Inflammatory macrophage treated with lipopolysaccharide for 1 hour (primary cell): ENCODE measurements at places on chromosomes 13 and 19.
A peak's percentile ranks its signal among the peaks of the same experiment; 100 is the strongest.

DNA sequence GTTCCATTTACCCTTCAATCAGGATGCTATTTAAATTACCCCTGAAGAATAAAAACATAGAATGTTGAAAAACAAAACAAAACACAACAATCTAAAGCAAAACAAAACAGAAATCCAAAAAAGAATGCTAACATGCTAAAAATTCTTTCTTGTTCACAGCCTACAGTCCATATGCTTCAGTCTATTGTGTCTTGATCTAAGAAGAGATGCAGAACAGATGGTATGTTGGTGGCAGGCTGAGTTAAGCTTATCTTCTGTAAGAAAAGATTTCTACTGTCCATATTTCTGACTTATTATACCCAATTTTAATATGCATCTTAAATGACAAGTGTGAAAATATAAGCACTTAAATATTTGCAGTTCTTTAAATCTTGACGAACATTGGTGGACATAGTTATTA is 356.1 kb upstream of the SLITRK1 start:
- no peak for DNase-seq

- no peak for DNase-seq
Observed at GRCh38 chr19:7663706-7664105, 5.1 kb upstream of the RETN start.

DNA sequence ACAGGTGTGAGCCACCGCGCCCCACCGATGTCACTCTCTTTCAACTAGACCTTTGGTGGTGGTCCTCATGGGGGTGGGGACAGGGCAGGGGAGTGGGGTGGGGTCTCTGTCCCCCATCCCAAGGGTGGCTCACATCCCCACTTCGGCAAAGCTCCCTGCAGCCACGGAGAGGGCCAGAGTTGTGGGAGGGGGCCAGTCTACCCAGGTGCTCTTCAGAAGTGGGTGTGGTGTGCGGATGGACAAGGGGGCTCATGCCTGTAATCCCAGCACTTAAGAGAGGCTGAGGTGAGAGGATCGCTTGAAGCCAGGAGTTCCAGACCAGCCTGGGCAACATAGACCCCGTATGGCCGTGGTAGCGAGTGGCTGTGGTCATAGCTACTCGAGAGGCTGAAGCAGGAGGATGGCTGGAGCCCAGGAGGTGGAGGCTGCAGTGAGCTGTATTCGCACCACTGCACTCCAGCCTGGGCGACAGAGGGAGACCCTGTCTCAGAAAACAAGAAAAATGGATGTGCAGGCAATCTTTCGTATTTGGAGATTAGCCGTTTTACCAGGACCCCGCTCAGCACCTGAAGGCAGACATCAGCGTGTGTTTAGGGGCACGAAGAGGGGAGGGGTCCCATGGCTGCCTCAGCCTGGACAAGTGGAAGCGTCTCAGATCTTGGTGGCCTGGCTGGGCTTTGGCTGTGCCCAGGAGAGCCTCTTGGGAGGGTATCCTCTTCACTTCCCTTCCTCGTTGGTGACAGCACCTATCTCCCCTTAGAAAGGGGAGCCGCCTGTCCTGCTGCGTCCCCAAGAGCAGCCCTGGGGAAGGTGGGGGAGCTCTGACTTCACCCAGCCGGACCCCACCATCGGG is 846 bp downstream of the TGFBR3L start:
- DNase-seq: no peak

DNA sequence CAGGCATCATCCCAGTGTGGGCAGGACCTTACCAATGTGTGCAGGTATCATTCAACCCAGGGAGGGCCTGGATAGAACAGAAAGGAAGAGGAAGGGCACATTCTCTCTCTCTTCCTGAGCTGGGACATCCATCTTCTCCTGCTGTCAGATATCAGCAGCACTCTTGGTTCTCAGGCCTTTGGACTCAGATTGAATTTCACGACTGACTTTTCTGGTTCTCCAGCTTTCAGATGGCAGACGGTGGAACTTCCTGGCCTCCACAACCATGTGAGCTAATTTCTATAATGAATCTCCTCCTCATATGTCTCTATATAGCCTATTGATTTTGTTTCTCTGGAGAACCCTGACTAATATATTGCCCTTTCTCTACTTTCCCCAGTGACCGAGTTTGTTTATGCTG is 77.3 kb downstream of the OLFM4 start:
- DNase-seq: no peak

DNA sequence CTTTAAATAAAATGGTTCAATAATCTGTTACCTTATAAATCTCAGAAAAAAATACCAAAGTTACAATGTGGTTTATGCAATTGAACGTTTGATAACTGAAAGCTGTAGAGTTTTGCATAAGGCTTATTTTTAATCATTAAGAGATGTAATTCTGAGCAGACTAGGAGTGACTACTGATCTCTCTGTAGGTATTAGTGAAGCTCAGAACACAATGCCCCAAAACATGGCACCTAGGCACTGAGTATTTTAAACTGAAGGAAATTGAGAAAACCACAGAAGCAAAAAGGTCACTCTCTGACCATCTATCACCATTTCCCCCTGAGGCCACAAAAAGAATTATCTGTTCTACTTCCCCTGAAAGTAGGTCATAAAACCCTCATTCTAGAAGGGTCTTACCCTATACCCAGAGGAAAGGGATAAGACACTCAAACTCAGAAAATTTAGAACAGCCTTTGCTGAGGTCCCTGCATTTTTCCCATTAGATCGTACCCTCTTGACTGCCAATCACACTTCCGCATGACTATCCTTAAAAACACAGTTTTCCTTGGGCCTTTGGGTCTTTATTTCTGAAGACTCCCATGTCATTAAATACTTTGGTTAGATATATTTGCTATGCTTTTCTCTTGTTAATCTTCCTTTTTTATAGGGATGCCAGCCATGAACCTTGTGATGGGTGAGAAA is 158.1 kb downstream of the PCDH9 start:
- DNase-seq: no peak

DNA sequence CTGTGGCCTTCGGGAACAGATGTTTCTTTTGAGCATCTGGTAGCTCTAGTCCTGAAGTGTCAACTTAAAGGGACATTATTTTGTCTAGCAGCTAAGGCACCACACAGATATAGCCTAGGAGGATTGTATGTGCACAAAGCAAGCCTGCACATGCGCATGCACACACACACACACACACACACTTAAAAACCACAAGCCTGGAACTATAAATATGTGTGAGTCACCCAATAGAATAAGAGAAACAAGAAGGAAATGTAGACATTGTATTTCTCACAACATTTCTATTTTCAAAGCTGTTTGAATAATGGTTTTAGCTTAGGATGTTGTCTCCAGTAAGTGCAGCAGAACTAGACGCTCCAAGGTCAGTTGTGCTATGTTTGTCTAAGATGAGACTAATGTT is 516.5 kb downstream of the SUCLA2 start:
- DNase-seq: peak; percentile 33

DNA sequence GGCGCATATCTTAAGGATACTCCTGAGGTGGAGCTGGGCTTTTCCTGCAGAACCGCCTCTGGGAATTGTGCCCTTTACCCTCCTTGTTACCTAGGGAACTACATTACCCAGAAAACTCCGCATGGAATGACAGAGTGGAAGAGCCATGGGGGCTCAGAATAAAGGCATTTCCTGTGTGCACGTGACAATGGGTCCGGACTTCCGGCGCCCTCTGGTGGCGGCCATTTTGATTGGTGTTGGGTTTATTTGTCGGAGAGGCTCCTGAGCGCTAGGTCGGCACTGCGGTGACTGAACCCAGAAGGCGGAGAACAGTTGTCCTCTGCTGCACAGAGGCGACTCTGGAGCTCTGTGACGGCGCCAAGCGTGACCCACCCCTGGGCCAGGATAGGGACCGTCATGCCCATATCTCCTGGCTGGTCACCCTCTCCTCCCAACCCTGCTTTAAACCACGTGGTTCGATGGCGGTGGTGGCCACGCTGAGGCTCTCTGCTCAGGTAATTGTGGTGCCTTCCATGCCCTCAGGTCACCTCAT is at the start of gene ZNF587B:
TSS of gene ZNF587B (plus strand) at position 229 of the 532 bp plus-strand sequence. CDS start at position 459, 230 bp downstream.
- DNase-seq: no peak

DNA sequence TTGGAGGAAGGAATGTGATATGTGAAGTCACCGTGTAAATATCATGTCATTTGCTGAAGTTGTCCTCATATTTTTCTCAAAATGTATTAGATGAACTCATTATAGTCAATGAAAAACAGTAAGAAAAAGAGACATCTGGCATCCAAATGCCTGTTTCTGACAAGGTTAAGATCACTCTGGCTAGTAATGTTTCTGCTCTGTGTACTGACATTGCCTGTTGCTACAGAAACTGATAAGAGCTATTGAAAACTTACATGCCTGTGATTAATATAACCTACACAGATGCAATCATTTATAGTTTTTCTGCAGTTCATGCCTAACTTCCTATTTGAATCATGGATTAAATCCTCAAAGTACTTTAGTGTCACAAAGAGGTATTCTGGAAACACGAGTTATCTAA is 249.8 kb downstream of the NBEA start:
- DNase-seq: no peak

- DNase-seq: no peak
Observed at GRCh38 chr19:36773223-36773579, 594 bp upstream of the ZNF850 start.

- no peak for DNase-seq
Observed at GRCh38 chr13:62019858-62020257, 604.2 kb upstream of the PCDH20 start.
